Right hindlimb (tissue), 1 donor: ENCODE measurements at places on chromosomes 1 and 21.

- no peak for DNase-seq
Observed at GRCh38 chr1:36148821-36149236, 457 bp downstream of the TRAPPC3 start.

DNA sequence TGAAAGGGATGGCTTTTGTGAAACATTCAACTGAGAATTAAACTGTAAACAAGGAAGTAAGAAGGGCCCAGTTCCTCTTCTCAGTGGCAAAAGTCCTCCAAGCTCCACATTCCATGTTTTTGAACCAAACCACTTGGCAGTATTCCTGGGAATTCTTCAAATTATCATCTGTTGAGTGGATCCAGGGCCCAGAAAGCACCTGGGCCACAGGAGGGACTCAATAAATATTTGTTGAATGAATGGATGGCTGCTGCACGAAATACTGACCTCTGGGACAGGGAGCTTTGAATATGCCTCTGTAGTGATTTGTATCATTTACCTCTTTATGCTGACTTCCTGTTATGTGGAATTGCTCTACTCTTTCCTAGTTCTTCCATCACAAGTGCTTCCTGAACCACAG lies 4.7 kb downstream of the SLC35F3 start:
- no peak for DNase-seq

DNA sequence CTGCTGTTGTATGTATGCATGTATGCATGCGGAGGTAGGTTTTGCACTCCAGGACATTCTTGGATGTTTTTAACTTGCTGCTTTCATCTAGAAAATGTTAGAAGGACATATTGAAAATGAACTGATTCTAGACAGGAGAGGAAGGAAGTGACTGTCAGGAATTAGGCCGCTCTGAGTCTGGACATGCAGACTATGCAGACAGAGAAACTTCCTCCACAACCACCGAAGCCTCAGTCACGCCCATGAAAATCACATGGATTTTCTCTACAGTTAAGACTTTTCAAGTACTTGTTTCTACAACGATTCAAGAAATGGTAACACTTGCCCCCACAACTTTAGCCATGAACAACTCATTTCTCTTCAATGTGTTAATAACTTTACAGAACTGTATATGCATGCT lies 211.1 kb downstream of the SMYD3 start:
- no peak for DNase-seq

DNA sequence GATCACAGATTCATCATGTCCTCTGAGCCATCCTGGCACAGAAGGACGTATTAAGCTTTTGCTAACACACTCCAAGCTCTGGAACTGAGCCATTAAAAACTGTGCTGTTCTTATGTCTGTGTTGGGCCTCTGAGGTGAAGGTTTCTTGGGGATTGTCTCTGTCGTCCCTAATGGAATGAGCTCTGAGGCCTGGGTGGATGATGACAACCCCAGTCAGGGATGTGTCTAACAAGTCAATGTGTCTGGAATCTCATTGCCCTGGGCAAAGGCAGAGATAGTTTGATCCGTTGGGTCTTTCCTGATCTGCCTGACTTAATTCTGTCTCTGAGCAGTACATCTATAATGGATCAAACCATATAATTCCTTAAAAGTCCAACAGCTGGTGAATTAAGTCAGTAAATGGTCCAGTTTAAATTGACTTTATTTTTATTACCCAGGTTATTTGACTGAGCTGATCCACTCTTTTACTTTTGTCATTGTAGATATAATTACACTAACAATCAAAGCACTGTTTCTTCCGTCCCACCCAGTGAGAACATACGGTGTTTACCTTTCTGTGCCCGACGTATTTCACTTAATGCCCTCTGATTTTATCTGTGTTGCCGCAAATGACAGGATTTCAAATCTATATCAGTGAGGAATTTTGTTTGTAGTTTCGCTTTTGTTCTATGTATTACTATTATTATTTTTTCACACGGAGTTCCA lies 38.8 kb upstream of the OR2B11 start:
- no peak for DNase-seq

- DNase-seq, result no peak
Observed at GRCh38 chr1:116321766-116322175, 51.3 kb upstream of the ATP1A1 start.

- DNase-seq, result no peak
Observed at GRCh38 chr1:244451539-244451950, at the start of gene ADSS2. Gene ADSS2, minus strand, starts transcription at chr1:244451909. Its CDS starts 92 bp downstream, at chr1:244451817.

GRCh38 chr1:226954777-226955176 lies 14.7 kb downstream of the COQ8A start:
- no peak for DNase-seq

GRCh38 chr1:5991381-5992025 lies 722 bp downstream of the NPHP4 start:
- DNase-seq, result peak; percentile 70

- no peak for DNase-seq
Observed at GRCh38 chr1:228182296-228183030, 16.9 kb downstream of the IBA57 start.

DNA sequence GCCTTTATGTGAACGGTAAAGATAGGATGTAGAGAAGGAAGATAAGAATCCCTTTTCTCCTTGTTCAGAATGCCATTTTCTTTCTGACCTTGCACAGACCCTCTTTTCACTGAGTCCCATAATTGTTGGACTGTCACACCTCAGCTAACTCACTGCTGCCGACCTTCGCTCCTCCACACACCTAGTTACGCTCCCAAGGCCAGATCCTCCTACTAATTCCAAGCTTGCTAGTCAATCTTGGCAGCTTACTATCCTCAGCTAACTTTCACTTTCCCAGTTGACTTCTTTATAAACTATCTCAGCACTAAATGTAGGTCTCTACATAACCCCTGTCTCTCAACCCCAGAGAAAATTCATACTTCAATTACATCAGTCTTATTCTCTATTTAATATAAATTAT lies 471.8 kb upstream of the PRMT6 start:
- DNase-seq, result no peak

DNA sequence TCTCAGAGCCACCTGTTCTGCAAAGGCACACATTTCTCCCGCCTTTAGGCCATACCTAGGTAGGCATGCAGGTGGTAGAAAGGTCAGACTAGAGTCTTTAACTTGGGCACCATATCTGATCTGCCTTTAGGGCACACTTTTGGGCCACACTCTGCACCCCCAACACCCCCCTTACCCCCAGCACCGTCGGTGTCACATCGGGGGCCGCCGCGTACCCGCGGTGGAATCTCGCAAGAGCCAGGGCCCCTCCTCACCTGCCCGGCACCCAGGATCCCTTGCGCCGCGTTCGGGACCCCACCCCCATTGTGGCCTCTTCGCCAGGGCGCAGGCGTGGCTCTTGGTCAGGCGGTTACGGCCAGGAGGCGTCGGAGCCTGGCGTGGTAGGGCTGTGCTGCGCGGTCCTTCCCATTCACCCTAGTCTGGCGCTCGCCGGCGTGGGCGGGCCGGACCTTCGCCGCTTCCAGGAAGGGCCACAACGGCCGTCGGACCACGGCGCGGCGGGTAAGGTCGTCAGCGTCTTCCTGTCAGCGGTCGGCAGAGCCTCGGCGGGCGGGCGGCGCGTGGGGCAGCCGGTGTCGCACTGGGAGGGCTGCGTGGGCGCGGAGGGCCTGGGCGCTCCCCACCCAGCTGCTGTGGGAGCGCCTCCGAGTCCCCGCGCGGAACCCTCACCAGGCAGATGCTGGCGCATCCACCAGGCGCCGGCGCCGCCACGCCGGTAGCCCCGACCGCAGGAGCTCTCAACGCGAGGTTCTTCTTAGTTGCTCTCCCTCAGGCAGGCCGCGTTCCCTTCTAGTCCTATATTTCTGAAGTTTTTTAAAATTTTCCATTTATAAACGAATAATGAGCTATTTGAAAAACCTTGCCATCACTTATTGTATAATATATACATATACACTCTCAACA lies at the start of gene DNAH14:
Gene DNAH14, plus strand, starts transcription at position 341 of the 903 bp plus-strand sequence. CDS start 23,028 bp downstream, outside the sequence.
- DNase-seq, result peak; percentile 84

DNA sequence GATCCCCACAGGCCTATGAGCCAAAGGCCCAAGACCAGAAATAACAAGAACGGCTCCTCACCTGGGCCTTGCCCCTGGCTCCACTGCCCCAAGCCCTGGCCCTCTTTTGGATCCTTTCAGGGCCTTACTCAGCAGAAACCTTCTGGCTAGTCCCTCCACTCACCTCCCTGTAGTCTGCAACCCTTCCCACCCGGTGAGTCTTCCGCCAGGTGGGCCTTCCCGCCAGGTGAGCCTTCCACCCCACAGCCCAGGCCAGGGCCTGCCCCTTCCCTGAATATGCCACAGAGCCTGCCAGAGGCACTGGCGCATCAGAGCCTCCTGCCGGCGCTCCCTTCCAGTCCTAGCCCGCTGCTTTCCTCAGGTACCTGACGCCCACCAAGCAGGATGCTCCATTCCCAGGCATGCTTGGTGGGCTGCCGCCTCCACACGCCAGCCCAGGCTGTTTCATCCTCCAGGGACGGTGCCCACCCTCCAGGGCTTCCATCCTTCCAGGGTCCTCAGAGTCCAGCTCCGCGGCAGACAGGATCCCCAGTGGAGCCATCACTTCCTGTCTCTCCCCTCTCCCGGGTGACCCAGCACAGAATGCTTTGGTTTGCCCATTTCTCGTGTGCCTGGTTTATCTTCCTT lies 20.9 kb downstream of the LHX4 start:
- DNase-seq, result no peak

DNA sequence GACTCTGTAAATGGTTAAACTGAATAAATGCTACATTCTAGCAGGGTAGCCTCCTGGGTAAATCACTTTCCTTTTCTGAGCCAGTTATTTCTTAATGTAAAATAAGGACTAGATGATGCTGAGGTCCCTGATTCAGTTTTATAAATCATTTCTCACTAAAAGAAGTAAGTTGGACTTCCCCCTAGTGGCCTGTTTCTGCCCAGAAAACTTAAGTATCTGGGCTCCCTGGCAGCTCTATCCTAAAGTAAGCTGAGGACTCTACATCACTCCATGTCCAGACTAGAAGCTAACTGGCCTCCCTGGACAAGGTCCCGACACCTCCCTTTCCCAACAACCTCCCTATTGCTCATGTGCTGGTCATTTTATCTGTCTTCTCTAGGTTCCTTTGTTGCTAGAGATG lies 3.0 kb downstream of the GPN2 start:
- DNase-seq, result no peak

DNA sequence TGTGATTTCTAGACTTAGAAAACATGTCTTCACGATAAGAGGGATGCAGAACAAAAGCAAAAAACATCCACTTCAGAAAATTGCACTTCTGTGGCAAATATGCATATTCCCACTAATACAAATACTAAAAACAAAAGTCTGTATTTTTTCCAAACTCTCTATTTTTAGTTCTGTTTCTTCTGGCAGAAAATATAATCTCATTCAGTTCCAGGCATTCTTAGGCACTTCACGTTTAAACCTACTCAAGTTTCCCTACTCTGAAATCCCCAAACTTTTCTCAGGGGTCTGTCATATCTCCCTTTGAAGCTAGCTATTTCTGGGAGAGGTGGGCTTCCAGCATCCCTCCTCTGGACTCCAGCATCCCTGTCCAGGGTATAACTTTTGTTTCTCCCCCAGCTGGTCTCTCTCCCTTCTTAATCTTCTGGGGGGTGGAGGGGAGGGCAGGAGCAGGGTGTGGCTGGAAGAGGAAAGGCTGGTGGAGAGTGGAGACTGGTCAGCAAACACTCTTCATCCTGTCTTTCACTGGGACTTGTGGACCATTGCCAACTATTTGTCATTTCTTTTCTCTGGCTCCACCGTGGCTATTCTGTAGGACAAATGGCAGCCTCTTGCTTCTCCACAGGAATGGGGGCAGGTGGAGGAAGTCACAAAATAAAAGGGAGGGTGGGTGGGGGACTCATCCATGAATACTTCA lies 19.6 kb upstream of the NCF2 start:
- no peak for DNase-seq

DNA sequence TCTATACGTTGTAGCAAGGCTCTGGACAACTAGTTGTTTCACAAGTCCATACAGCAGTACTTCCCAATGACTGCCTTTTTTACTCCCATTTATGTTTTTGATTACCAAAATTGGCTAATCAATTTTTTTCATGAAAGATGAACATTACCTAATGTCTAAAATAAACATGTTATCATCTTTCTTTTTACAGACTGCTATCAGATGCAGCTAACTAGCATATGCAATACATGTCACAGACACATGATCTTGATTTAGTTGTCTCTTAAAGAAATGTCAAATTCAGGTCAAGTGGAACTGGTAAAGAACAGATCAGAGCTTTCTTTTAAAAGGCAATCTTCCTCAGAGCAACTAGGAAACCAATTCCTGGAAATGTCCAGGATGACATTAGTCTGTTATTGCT lies 630 bp upstream of the DBT start:
- no peak for DNase-seq

DNA sequence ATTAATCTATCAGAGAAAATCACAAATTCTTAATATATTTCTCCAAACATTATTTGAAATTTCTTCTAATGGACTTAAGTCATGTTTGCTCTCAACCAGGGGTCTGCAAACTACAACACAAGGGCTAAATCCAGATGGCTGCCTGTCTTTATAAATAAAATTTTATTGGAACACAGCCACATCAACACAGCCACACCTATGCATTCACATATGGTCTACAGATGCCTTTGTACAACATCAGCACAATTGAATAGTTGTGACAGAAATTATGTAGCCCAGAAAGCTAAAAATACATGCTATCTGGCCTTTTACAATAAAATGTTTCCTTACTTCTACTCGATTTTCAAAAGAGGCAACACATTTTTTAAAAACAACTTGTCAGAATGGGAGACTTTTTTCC lies 103.9 kb downstream of the DPYD start:
- DNase-seq, result no peak

DNA sequence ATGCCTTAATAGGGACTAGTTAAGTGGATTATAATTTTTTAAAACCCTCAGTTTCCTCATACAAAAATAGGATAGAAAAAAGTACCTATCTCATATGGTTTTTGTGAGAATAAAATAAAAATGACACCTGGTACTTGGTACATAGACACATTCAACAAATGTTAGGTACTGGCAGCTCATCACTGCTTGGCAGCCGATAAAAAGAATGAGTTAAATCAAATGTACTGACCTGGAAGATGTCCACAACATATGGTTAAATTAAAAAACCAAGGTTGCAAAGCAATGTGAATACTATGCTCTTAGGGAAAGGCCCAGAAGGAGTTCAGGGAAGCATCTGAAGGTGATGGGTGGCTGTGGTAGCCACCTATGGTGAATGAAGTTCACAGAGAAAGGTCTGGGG lies 64.9 kb upstream of the SMYD2 start:
- no peak for DNase-seq

DNA sequence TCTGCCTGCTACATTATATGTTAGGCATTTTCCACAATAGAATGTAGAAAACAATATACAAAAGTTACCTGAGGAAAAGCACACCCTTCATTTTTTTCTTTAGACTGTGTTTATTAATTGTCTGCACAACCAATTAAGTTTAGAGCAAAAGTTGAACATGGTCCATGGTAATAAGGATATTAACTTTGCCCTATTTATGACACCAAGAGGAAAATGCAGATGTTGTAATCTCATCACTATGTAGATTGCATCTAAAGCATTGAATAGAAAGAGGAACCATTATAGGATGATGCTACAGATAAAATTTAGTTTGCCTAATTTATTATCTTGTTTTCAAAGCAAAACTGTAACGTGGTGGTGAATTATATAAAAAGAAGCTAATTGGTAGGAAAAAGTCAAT lies 59.7 kb upstream of the IGSF5 start:
- DNase-seq, result no peak

GRCh38 chr1:26290122-26290881 lies 10.4 kb downstream of the SH3BGRL3 start:
- no peak for DNase-seq

- no peak for DNase-seq
Observed at GRCh38 chr1:26552720-26553119, 23.2 kb downstream of the RPS6KA1 start.
